ENCODE measurements at places on chromosomes 11 and 22.

DNA sequence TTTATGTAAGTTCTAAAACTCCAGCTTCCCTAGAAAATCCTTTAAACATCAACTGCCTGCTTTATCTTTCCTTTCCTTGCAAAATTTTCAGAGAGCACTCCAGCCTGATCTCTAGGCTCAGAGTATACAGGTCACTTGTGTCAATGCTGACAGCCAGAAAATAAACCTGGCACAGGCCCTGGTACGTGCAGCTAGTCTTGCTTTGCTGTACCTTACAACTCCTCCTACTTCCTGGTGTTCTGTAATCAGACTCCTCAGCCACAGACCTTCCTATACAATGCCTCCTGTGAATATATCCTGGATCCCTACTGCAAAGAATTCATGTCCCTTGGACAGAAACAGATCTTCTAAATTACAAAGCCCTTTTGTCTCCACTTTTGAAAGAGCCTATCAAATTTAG lies 24.2 kb upstream of the TMEM123 start:
- no peak for DNase-seq

DNA sequence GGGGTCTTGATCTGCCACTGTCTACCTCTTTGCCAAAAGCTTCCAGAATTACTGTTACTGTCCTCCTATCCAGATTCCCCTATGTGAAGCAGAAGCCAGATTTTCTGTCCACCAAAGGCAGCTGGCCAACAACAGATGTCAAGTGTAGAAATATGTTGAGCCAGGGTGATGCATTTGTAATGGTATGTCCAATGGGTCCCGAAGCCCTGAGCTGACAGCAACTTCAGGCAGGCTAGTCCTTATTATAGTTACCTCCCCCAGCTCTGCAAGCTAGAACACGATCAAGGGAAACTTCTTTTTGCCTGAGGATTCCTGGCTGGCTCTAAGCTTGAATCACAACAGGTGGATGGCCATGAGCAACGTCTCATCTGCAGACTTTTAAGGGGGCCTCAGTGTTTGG lies 10.2 kb downstream of the PAMR1 start:
- peak; percentile 59 for DNase-seq

DNA sequence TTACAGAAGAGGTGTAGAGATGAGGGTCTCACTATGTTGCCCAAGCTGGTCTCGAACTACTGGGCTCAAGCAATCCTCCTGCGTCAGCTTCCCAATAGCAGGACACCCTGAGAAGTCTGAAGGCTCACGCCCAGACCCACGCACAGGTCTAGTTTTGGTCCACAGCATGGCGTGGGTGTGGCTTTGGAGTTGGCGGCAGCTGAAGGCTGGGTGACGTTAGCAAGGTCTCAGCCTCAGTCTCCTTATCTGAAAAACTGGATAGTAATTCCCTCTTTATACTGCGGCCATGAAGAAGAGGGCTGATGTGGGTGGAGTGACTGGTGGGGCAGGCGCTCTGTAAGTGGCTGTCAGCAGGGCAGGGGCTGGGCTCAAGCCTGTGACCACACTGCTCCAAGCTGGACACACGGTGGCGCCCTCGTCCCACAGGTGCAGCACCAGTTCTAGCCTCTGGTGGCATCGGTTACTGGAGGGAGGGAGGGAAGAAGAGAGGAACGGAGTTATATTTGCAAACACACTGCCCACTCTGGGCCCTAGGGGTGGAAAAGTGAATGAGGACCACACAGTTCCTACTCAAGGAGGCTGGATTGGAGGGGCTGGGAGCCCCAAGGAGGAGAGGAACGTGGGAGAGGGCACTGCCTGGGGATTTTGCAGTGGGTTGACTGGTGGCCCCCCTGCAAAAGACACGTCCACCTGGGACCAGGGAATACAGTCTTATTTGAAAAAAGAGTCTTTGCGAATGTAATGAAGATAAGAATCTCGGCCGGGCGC lies 19.6 kb upstream of the CARD10 start:
- DNase-seq: peak; percentile 97

DNA sequence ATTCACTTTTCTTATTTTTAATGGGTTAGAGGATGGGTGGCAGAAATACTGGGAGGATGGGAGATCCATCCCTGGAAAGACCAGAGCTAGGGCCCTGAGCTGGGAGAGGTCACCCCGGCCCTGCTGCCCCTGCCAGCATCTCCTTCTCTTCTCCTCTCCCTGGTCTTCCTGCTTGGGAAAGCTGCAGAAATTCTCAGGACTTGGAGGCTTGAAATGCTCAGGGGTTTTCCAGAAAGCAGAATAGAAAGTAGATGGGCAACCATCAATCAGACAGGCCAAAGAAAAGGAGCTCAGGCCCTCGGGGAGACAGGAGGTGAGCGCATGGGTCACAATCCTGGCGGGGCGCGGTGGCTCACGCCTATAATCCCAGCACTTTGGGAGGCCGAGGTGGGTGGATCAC lies 1.5 kb downstream of the APOBEC3H start:
- no peak for DNase-seq

- peak; percentile 65 for DNase-seq
Measured at GRCh38 chr22:42296381-42296853, 26.0 kb upstream of the TCF20 start.

DNA sequence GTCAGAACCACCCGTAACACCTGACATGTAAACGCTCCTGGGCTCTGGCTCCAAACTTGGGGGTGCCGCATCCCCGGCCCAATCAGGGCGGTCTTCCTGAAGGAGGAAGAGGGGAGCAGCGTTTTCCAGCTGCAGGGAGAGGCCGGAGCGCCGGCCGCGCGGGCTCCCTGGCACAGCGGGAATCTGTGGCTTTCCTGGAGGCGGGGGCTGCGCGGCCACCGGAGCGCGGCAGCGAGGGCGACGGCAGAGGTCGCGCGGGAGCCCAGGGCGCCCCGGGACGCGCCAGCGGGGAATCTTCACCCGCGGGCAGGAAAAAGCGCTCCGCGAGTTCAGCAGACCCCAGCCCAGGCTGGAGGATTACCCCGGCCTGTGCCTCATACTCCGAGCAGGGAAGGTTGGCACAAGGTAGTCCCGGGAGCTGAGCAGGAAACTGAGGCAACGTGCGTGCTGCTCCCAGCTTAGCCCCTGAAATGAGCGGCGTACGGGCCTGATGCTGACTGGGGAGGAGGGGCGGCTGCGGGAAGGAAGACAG lies 600 bp upstream of the ESAM start:
- peak; percentile 23 for DNase-seq

- peak; percentile 59 for DNase-seq
Measured at GRCh38 chr11:120339394-120339890, 3.2 kb downstream of the ARHGEF12 start.

DNA sequence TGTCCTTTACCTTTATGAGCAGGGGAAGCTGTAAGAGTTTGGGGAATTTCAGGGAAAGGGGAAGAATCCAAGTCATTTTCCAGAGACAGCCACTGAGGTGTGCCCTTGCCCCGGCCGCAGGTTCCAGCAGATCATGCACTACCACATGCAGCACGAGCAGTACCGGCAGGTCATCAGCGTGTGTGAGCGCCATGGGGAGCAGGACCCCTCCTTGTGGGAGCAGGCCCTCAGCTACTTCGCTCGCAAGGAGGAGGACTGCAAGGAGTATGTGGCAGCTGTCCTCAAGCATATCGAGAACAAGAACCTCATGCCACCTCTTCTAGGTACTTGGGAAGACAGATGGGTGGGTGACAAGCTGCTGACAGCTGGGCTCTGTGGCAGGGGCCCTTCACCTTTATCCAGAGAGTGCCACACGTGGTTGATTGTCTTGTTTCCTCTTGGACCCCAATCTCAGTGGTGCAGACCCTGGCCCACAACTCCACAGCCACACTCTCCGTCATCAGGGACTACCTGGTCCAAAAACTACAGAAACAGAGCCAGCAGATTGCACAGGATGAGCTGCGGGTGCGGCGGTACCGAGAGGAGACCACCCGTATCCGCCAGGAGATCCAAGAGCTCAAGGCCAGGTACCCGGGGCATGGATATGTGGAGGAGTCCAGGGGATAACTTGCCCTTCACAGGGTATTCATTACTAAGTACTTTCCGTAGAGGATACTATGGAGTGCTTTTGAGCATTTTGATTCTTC lies 5.8 kb upstream of the HMBS start:
- no peak for DNase-seq

DNA sequence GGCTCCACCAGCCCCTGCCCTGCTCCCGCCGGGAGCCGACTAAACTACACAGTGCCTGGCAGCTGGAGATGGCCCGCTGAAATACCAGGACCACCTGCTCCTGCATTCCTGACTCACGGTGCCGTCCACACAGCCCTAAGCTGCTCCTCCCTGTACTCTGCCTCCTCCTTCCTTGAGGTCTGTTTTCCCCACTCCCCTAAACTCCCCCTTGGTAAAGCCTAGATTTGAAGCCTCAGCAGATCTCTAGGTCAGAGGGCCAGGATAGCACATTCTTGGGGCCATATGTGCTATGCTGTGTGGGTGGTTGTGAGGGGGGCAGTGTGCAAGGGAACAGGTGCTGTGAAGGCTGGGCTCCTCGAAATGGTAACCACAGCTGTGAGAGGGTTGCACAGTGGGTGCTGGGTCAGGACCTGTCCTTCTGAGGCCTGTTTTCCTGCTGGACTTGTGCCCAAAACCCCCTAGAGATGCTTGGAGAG lies 9.7 kb downstream of the LRFN4 start:
- DNase-seq: no peak
